Chondrocyte (in vitro differentiated cells): ENCODE measurements at places on chromosomes 13 and 19. TPM values are rescaled to one million over a fixed set of nuclear protein-coding genes. Genes with fewer than 3 reads are reported as not detected.
A peak's percentile ranks its signal among the peaks of the same experiment; 100 is the strongest.

- DNase-seq = no peak
Measured at GRCh38 chr13:105530468-105530867, 1005.0 kb downstream of the EFNB2 start.

GRCh38 chr19:6070207-6070681, 40.1 kb downstream of the RFX2 start:
- peak; percentile 37 for DNase-seq

- DNase-seq = no peak
Measured at GRCh38 chr19:45311621-45312020, 11.1 kb downstream of the CKM start.

GRCh38 chr19:50501568-50502475, 9.2 kb downstream of the JOSD2 start:
- DNase-seq = peak; percentile 84

The SWSAP1 gene
- 1.1 to 1.5 TPM (median 1.4 TPM) in 3 replicates for total RNA-seq

DNA sequence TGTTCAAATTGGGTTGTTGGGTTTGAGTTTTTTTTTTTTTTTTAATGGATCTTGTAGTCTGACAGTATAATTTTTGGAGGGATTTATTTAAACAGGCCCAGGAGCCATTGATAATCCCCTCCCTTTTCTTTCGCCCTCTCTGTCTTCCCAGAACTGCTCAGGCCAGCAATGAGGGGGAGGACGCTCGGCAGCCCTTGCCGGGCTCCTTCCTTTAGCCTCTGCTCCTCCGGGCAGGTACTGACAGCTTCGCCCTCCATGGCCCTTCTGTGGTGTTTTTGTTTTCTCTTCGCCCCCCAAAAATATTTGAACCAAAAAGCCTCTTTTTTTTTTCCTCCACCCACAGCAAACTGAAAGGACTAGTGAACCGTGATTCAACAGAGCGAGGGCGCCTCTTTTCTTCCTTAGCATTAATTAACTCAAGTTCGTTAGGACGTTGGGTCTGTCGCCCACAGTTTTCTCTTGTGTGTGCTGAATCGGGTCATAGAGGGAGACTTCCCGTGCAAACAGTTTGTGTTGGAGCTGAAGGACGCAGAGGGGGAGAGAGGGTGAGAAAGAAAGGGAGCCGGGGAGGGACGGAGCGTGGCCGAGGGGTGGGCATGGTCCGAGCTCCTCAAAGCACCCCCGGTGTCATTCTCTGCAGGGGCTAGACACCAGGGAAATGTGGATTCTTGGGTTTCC, 21.5 kb downstream of the NFIX start:
- DNase-seq = no peak

The GPR4 gene
- not detected in 3 replicates for total RNA-seq

- no peak for DNase-seq
Measured at GRCh38 chr13:33752597-33752996, 65.4 kb upstream of the RFC3 start.

- DNase-seq = no peak
Measured at GRCh38 chr13:109426690-109426990, 359.7 kb downstream of the IRS2 start.

The RDH8 gene
- not detected in 3 replicates for total RNA-seq

DNA sequence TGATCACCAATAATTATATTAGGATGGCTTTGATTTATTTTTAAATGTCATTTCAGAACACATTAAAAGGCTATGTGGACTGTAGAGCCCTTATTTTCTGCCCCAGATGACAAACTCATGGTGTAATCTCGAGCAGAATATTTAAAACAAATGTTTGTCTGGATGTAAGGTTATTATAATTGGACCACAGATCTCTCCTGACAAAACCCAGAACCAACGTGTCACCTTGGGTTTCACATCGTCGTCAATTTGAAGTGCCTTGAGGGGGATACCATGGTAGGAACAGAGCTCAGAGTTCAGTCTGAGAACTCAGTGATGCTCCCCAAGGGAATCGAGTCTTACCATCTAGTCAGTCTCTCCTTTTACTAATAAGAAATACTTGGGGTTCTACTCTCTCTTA, 2.8 kb downstream of the SACS start:
- no peak for DNase-seq

The CCNA1 gene
- 0.27 to 0.38 TPM in 2 of 3 replicates, not detected in the other for total RNA-seq

The PLPPR3 gene
- 5.4 to 6.8 TPM (median 6.0 TPM) in 3 replicates for total RNA-seq

DNA sequence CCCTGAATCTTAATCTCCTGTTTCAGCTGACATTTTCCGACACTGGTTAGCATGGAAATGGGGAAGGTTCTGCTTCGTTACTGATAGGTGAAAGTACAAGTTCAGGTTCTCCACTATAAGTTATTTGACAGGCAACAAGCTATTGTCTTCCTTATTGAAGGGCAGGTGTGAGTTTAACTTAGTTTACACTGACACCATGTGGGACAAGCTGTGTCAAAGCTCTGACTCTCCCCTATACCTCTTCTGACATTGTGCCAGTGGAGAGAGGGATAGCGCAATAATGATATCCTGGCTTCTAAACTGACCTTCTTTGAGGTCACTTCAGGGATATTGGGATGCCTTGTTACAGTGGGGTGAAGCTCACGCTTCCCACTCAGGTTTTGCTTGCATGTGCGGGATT, 587.0 kb upstream of the SLITRK5 start:
- no peak for DNase-seq

DNA sequence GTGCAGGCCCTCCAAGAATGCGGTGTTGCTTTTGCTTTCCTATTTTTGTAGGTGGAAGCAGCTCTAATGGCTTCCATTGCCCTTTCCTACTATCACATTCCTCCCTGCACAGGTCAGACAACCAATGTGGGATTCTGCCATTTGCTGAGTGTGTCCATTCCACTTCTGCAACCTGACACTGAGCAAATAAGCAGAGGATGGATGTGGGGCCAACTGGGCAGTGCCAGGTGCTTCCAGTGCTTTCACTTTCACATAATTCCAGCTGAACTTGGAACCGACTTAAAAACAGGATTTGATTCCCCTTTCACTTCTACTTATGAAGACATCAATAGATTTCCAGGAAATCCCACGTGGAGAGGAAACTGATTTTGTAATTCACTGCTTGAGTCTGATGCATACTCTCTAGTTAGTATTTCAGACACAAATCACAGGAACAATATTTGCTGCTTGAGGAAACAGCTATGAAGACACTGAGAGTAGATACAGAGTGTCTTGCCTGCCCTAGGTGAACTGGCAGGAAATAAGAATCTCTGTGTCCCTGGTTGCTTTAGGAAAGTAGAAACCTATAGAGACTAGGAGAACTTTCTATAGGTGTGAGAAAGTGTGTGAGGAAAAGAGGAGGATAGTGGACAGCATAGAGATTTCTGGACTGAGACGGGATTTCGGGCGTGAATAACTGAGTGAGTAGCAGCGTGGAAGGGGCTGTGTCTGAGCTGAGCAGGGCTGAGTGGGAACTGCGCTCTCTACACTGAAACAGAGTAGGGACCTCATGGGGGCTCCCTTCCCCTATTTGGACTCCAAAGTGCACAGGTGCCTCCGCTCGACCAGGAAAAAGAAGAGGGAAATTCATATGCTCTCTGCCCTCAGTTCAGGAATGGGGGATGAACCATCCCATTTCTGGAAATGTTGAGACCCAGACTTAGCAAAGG, 22.5 kb downstream of the LGALS16 start:
- no peak for DNase-seq

DNA sequence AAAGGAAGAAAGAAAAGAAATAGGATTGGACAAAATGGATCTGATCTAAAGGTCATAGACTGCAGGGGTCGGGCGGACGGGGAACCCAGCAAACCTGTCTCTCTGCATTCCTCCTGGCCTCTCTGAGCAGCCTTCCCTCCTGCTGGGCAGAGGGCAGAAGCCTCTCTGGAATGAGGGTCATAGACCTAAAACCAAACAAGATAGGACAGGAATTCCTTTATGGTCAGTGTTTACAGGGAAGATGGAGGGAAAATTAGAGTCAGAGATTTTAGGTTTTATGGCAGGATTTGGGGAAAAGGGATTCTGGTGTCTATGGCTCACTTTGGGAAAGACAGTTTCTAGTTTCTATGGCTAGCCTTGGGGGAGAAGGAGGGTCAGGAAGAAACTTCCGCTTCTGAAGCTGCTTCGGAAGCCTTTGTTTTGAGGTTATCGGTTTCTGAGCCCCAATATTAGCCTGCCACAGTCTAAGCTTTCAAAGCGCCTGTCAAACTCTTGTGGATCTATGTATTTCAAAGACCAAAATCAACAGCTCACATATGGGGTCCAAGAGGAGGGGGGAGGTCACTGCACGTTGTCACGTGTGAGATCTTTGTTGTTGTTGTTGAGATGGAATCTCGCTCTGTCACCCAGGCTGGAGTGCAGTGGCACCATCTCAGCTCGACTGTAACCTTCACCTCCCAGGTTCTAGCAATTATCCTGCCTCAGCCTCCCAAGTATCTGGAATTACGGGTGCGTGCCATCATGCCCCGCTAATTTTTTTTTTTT, 18.9 kb upstream of the DPRX start:
- DNase-seq = no peak

DNA sequence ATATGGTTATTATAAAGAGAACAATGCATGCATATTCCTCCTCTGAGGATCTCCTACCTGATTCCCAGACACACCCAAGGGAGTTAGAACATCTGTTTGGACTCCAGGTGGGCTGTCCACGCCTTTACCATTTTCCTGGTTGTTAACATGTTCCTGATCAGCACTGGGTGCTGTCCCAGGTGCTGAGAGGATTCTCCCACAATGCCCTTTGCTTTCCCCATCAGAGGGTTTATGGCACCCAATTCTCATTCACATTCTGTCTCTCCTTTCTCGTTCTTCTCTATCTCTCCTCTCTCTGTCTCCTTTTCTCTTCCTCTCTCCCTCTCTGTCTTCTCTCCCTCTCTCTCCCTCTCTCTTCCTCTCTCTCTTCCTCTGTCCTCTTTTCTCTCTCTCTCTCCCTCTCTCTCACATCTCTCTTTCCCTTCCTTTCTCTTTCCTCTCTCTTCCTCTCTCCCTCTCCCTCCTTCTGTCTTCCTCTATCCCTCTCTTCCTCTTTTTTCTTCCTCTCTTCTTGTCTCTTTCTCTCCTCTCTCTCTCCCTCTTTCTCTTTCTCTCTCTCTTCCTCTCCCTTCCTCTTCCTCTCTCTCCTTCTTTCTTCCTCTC, 3.3 kb upstream of the RDH13 start:
- DNase-seq = no peak

The MTRF1 gene
- total RNA-seq = 8.2 to 11.0 TPM (median 8.3 TPM) in 3 replicates
